ENCODE measurements at places on chromosomes 2 and 18.
A peak's percentile ranks its signal among the peaks of the same experiment; 100 is the strongest.

DNA sequence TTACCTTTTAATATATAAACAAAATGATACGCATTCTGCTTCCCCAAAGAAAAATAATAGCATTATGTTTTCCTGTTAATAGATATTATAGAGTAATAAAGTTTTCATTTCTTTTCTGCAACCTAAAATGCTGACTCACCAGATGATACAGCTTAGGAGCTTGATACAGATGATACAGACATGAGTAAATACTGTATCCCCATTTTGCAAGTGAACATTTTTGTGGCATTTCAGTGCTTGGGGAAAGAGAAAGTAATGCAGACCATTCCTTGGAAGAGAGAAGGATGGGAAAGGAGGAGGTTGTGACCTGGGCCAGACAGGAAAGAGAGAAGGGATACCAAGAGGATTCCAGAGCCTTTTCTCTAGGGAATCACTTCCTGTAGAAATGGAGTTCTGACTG is 97.5 kb upstream of the FSHR start:
- DNase-seq, result no peak

GRCh38 chr18:46622999-46623398 is 34.0 kb downstream of the LOXHD1 start:
- no peak for DNase-seq

DNA sequence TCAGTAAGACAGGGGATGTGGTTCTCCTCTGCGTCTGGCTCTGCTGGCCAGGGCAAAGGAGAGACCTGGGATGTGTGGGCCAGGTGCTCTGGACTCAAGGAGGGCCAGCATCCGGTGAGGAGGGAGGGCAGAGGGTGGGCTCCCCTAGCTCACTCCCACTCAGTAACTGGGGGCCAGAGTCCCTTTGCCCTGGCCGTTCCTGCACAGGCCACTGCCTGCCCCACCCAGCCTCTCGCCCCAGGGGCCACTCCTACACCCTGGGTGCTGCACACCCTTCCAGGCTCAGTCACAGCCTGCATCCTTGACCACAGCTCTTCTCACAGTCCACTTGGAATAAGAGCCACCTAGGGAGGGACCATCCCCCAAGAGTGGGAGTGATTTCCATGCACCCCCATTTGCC is 41.0 kb downstream of the SNED1 start:
- no peak for DNase-seq

- DNase-seq, result no peak
Observed at GRCh38 chr2:111171337-111171930, 50.7 kb downstream of the BCL2L11 start.

- peak; percentile 24 for DNase-seq
Observed at GRCh38 chr2:239106314-239106908, 258.5 kb downstream of the TWIST2 start.

DNA sequence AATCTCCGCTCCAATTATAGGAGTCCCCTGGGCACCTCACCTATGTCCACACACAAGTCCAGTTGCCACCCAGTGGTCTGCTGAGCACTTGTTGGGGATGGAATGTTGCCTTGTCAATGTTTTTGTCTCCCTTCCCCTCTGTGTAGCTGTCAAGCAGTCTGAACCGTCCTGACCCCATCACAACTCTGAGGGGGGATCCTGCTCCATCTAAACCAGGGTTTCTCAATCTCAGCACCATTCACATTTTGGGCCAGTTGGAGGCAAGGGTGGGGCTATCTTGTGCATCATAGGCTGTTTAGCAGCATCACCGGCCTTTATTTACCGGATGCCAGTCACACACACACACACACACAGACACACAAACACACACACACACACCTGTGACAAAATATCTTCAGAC is 53.0 kb downstream of the CYP26B1 start:
- DNase-seq, result no peak

DNA sequence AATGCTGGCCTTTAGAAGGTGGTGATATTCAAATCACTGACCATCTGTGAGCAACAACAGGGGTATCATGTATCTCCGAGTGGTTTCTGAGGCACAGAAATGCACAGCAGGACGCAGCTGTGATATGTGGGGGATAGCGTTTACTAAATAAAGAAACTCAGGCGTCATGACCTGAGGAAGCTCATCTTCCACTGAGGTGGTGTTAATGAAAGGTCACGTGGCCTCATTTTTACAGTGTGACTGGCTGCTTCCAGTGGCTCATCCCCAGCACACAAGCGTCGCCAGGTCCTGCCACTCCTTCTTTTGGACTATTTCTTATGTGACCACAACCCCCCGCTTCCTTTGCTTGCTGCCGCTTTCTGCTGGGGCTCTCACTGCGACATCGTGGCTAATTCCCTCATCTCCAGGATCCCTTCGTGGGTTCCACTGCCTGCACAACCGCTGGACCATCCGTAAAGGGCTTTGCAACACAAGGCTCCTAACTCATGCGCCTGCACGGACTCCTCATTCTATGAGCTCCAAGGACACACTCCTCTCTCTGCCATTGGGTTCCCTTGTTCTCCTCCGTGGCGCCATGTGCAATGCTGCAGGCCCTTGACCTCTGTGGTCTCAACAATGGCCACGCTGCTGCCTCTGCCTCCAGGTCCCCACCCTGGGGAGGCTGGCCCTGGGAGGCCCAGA is 109.3 kb downstream of the MBP start:
- DNase-seq, result no peak

- no peak for DNase-seq
Observed at GRCh38 chr2:143952536-143952935, 567.4 kb downstream of the ZEB2 start.

DNA sequence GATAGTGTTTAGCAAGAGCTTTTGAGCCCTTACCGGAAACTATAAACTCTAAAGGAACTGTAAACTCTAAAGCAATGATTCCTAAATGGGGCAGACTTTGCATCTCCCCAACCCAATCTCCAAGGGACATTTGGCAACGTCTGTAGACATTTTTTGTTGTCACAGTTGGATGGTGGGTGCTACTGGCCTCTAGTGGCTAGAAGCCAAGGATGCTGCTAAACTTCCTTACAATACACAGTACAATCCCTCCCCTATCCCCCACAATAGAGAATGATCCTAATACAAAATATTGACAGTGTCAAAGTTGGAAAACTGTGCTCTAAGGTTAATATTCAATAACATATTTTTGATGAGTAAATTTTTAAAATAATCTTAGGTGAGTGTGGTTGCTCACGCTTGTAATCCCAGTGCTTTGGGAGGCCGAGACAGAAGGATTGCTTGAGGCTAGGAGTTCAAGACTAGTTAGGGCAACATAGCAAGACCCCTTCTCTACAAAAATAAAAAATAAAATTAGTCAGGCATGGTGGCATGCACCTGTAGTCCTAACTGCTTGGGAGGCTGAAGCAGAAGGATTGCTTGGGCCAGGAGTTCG is 66.7 kb downstream of the PTPN4 start:
- peak; percentile 25 for DNase-seq

GRCh38 chr18:36378205-36378604 is 80.7 kb downstream of the FHOD3 start:
- DNase-seq, result no peak

DNA sequence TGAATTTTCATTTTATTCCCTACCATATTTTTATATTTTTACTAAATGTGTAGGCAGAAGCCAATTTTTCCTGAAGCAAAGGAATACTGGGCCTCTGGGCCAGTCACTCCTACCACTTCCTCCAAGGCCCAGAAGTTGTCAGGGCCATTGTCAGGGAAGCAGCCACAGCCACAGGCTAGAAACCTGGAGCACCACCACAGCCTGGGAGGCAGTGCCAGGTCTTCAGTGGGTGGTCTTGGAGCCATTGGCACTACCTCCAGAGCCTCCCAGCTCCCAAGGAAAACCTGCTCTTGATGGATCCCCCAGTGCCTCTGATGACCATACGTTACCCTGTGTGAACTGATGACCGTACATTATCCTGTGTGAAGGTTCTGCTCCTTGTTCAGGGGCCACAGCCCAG is 135.6 kb upstream of the SP5 start:
- no peak for DNase-seq

DNA sequence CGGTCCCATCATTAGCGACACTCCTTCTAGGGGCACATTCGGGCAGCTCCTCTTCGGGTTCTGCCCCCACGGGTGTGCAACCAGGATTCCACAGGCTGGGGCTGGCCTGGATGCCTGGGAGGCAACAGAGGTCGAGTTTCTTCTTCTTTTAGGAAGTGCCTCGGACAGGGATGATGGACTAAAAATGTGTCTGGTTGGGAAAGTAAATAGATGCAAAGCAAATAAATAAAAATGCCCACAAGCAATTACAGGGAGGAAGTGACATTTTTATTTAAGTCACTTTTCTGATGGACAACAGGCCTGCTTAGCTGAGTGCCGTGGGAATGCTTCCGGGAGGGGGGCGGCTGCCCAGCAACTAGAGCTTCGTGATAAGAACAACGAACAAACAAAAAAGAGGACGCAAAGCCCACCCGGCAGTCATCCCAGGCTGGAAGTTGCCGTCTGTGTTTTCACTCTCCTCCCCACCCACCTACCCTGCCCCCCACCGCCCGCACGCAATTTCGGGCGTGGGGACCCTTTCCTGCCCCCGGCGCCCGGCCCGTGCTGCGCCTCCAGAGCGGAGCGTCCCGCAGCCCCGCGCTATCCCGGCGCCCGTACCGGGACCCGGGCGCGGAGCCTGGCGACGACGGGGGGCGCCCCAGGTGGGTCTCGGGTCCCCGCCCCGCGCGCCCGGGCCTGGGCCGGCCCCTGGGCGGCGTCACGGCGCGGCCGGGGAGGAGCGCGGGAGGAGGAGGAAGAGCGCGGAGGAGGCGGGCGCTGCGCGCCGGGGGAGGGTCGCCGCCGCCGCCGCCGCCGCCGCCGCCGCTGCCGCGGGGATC is 412 bp upstream of the NCK2 start:
- peak; percentile 73 for DNase-seq

DNA sequence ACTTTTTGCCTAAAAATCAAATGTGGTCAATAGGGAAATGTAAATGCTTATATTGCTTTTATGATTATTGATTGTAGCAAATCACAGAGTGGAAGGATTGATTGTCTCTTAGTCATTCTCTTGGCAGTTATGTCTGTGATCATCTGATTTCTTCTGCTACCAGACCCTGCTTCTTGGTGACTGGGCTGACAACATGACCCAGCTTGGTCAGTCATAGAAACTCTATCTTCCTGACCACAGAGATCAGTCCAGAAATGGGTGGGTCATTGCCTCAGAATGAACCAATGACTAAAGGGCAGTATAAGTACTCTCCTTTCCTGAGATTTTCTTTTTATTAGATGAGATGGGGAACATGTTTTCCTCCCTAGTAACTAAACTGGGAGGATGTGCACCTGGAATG is 87.6 kb downstream of the MAIP1 start:
- no peak for DNase-seq

GRCh38 chr2:195238379-195238778 is 418.6 kb upstream of the SLC39A10 start:
- no peak for DNase-seq

Data from stimulated activated CD4-positive, alpha-beta T cell treated with anti-CD3 and anti-CD28 coated beads, Interleukin-2, amount 100 ng/mL, for 24 hours (primary cell).